A549 treated with CORT108297 at 1 μM for 4 hours (cell line): ENCODE measurements at places on chromosomes 1 and 21. TPM values are rescaled to one million over a fixed set of nuclear protein-coding genes. Genes with fewer than 3 reads are reported as not detected.

STMN1 gene
- 181 to 210 TPM (median 197 TPM) in 5 replicates for total RNA-seq

CFAP141 gene
- 0.29 TPM in 1 of 5 replicates, not detected in the others for total RNA-seq

NHLH1 gene
- 0.23 to 0.74 TPM (median 0.37 TPM) in 5 replicates for total RNA-seq

PRDM16 gene
- total RNA-seq, result 0.05 to 0.32 TPM (median 0.14 TPM) in 5 replicates

PBX1 gene
- total RNA-seq, result 15.0 to 24.3 TPM (median 22.6 TPM) in 5 replicates

MX2 gene
- 0.06 to 0.16 TPM (median 0.08 TPM) in 4 of 5 replicates, not detected in the other for total RNA-seq
